ENCODE measurements at places on chromosomes 2 and 18.

DNA sequence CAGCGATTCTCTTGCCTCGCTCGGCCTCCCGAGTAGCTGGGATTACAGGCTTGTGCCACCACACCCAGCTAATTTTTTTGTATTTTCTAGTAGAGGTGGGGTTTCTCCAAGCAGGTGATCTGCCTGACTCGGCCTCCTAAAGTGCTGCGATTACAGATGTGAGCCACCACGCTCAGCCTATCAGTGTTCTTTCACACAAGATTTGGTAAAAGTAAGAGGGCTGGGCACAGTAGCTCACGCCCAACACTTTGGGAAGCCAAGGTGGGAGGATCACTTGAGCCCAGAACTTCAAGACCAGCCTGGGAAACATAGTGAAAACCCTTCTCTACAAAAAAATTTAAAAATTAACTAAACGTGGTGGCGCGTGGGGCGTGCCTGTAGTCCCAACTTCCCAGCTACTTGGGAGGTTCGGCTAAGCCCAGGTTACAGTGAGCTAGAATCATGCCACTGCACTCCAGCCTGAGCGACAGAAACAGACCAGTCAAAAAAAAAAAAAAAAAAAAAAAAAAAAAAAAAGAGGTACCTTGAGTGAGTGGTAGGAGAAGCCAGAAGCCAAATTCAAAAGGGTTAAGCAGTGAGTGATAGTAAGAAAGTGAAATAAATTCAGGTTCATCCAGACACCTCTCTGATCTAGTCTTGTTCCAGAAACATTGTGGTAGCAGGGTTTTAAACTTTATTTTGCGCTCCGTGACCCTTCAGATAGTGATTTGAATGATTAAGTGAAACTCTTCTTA, 981 bp downstream of the MRPL53 start:
- DNase-seq, result no peak

DNA sequence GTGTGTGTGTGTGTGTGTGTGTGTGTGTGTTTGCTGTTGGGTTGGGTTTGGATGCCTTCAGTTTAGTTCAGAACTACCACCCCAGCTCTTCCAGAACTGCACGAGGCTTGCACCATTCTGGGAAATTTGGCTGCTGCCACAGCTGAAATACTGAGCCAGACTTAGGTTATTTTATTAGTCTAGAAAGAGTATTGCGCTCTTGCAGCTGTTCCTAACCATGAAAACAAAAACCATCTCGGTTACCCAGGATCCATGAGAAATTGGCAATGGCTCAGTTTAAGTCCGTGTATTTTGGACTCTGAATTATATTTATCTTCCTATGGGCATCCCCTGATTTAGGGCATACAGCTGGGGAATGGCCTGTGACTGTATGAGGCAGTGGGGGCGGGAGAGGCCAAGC, 83.2 kb downstream of the TANC1 start:
- no peak for DNase-seq

GRCh38 chr18:10239103-10239502, 215.3 kb upstream of the APCDD1 start:
- no peak for DNase-seq

DNA sequence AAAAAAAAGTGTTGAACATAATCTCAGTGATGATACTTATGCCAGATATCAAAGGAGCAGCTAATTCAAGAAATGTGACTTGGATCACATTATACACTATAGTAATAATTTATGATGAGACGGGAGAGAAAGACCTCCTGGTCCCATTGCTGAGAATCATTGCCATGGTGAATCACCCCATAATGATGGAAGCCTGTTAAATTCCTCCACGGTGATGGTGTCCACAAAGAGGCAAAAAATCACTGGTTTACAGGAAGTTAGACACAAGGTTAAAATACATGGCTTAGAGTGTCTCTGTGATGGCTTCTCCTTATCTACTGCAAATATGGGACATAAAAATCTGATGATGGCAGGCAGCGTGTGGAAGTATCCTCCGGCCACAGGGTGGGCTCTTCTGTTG, 210.0 kb downstream of the CDH2 start:
- no peak for DNase-seq

GRCh38 chr2:100664756-100665101, 101.9 kb downstream of the PDCL3 start:
- no peak for DNase-seq

DNA sequence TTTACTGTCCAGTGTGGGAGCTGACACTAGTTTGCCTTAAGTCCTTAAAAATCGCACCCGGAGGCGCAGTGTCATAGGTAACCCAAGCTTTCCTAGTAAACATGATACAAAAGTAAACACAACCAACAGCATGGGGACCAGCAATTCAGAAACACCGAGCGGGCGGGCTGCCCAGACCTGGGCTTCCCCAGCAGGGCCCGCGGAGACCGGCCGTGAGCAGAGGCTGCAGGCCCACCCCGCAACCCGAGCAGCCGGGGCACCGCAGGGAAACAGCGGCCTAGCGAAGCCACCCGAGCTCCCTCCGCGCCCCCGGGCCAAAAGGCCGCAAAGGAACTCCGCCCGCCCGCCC, 296 bp downstream of the TTC21B start:
- no peak for DNase-seq

DNA sequence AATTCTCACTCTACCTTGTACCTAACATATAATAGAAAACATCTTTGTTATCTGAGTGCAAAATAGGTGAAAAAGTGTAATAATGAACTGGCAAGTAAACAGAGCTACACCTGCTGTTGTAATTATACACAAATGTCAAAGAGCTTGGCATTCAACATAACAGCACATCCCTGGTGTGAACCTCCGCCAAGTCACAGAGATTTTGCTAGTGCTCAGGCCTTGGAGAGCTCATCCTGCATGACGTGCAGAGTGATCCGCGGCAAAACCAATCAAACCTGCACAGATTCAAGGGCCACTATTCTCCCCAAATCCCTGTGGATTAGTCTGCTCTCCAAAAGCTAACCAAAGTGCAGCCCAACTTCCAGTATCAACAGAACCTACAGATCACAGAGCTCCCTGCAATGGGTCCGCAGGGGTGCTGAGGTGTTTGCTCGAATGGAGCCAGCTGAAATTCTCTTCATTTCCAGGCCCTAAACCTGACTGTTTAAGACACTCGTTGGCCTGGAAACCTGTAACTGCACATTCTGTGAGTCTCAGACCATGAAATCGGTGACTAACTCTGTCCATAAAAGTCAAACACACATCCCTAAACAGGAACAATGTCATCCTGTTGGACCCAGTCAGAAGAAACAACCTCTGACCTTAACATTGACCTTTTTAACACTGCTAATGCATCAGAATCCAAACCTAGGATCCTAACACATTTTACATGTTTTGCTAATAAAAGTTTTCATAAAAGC, 111.8 kb downstream of the EPB41L3 start:
- DNase-seq, result no peak

DNA sequence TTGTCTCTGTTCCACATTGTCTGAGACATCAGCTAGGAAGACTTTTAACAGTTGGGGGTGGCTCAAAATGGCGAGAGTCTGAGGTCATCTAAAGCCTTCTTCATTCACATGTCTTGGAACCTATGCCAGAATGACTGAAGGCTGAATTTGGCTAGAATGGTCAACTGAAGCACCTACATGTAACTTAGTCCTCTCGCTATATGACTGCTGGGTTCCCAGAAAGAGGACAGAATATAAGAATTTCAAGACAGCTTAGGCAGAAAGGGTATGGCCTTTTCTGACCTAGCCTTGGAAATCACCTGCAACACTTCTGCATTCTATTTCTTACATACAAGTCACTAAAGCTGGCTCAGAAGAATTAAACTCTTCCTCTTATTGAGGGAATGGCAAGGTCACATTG, 75.6 kb upstream of the OTX1 start:
- DNase-seq, result no peak

DNA sequence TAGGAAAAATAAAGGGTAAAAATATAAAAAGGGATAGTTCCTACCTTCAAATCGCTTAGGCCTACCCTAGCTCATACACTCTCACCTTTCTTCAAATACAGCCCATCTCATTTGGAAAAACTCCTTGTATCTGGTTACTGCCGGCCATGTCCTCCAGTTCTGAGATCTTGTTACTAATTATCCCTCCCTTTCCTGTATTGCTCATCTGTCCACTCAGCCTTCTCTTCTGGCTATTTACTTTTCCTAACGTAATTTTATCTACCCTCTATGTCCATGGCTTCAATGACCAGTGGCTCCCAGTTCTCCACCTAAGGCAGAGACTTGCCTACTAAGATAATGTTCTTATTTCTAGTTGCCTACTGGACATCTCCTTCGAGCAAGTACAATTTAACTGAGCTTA, 342.9 kb upstream of the ACVR2A start:
- DNase-seq, result no peak

- DNase-seq, result no peak
These were observed 1168.2 kb upstream of the ZEB2 start for GRCh38 chr2:145688156-145688555.

DNA sequence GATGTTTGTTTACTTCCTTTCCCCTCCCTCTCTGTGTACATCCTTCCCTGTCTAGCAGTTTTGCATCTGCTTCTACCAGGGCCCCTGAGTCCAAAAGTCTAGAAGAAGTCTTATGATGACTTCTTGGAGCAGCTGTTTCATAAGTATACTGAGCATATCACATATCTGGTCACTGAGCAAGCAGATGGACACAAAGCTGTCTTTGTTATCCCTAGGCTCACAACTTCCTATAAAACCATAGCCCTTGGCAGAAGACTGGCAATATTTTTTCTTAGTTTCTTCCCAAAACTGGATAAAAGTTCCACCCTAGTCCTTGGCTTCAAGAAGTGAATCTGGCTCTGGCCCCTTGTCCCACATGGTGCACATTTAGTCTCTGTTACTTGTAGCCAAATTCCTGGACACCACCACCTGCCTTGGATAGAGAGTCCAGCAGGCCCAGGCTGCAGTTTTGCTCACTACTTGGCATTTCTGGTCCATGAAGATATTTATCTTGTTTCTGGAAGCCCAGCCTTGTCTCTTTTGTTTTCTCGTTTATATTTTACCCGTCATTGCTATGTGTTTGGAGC, 22.5 kb downstream of the THOC1 start:
- no peak for DNase-seq

GRCh38 chr2:237744613-237745249, 53.8 kb upstream of the RBM44 start:
- DNase-seq, result peak; percentile 75

GRCh38 chr2:237128026-237128703, 42.5 kb downstream of the COPS8 start:
- peak; percentile 48 for DNase-seq

- no peak for DNase-seq
These were observed 11.5 kb upstream of the CNOT11 start for GRCh38 chr2:101241158-101241557.

DNA sequence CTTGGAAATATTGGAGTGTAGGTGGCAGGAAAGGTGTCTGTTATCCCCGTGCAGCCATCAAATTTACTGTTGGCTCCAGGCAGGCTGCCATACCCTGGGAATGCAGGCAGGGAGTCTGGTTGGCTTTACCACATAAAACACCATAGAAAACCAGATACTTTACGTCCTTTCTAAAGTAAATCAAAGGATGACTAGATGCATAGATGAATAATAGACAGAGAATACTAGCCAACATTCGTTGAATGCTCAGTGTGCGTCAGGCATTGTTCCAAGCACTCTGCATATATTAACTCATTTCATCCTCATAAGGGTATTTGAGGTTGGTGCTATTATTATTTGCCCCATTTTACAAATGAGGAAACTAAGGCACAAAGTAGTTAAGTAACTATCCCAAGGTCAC, 65.2 kb downstream of the VSNL1 start:
- DNase-seq, result no peak

DNA sequence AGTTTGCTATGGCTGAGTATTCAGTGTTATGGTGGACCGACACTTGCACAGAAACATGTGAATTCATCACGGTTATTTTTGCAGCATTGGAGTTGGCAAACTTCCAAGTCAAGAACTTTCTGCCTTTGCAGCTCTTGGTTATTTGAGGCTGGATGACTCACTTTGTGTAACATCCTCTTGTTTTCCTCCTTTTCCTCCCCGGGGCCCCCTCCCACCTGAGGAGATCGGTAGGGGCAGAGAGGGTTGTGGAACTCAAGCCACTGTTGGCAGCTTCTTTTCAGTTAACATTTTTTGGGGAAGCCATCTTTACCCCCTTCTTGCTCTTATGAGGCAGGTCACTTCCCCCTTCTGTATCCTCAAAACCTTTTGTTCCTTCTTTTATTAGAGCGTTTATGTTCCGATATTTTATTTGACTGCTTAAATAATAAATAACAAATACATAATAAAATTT, 48.6 kb downstream of the DDX1 start:
- DNase-seq, result no peak

DNA sequence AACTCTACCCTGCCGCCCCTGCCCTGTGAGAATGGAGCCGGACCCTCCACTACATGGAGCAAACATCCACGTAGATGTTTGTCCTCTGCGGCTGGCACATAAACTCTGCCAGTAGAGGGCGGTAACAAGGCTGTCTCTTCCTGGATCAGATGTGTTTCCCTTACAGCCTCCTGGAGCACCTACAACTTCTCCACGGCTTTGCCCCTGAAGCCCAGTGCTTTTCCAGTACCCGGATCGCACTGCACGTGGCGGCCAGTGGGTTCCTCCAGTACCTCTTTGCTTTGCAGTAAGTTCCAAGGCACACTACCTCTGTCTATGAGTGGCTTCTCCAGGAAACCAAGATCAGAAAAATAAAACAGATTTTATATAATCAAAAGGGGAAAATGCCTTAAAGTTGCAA, 651.3 kb downstream of the DCDC2C start:
- peak; percentile 3 for DNase-seq

- DNase-seq, result no peak
These were observed 644.5 kb upstream of the VRK2 start for GRCh38 chr2:57402096-57402495.

- no peak for DNase-seq
These were observed 218.7 kb upstream of the PIEZO2 start for GRCh38 chr18:11368020-11368419.

DNA sequence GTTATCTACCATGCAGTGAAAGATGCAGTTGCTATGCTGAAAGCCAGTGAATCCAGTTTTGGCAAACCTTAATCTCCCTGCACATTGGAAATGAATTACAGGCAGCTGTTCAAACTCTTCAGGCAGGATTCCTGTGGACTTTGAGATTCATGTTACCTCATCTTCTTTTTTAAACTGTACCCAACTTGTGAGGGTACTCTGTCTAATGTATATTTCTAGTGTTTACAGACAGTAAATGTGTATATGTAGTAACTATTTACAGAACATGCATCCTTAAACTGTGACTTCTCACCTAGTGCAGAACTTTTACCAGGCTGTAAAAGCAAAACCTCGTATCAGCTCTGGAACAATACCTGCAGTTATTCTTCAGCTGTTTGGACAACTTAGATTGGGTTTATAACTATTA, 50.9 kb downstream of the KDM3A start:
- no peak for DNase-seq

DNA sequence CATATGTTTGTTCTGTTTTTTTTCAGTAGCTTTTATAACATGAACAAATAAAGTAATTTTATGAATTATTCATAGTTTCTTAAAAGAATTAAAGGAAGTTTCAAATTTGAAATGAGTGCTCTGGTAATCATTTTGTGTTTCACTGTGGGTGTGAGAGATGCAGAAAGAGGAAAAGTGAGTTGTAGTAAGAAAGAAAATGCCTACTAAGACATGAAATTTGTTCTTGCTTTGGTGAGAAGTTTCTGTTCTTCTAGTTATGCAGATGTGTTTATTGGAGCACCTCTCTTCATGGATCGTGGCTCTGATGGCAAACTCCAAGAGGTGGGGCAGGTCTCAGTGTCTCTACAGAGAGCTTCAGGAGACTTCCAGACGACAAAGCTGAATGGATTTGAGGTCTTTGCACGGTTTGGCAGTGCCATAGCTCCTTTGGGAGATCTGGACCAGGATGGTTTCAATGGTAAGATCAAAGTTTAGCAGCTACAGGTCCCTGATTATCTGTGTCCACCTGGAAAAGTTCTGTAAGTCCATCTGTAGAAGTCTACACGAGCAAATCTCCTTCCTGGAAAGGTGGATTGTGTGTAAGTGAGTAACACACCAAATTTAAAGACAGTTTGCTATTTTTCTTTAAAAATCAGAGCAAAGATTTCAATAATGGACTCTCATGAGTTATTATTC, 51.4 kb downstream of the ITGAV start:
- no peak for DNase-seq

Measured in stimulated activated CD4-positive, alpha-beta T cell treated with anti-CD3 and anti-CD28 coated beads, Interleukin-4, amount 100 ng/mL, for 48 hours (primary cell).